ENCODE measurements at places on chromosomes 3 and 15. TPM values are rescaled to one million over a fixed set of nuclear protein-coding genes. Genes with fewer than 3 reads are reported as not detected.

- DNase-seq: no peak
Observed at GRCh38 chr15:91413142-91413541, 313.1 kb downstream of the SV2B start.

GOLGA8R gene
- total RNA-seq: 3.4 TPM

DNA sequence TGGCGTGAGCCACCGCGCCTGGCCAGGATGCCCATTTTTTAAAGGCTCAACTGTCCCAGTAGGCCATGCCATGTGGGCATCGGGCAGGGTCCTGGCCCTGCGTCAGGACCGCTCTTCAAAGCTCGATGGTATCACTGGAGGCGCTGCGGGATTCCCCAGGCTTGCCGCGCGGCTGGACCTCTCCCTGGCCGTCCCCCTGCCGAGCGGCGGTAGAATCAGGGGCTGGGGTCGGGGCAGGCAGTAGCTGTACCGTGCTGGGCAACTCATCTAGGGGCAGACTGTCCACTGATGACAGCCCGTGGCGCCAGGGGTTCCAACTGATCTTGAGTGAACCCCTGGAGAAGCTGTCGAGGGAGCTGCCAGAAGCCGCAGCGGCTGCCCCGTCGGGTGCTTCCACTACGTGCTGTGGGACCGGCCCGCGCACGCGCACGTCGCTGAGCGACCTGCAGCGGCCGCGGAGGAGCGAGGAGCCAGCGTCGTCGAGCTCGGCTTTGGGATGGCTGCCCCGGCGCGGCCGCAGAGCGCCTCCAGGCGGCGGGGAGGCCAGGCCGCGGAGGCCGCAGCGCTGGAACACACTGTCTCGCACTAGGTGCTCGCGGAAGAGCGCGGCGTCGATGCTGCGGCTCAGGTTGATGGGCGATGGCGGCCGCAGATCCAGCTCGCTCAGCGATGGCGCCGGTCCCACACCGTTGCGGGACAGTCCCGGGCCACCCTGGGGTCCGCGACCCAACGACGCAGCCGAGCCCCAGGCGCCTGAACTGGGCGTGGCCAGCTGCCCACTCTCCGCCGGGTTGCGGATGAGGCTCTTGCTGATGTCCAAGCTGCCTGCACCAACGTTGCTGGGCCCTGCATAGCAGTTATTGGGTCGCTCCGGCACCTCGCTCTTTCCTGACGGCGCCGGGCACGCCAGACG lies 5.8 kb downstream of the PRRT3 start:
- peak; percentile 96 for DNase-seq

MESP2 gene
- total RNA-seq: 0.32 TPM

SI gene
- total RNA-seq: 0.14 TPM

DNA sequence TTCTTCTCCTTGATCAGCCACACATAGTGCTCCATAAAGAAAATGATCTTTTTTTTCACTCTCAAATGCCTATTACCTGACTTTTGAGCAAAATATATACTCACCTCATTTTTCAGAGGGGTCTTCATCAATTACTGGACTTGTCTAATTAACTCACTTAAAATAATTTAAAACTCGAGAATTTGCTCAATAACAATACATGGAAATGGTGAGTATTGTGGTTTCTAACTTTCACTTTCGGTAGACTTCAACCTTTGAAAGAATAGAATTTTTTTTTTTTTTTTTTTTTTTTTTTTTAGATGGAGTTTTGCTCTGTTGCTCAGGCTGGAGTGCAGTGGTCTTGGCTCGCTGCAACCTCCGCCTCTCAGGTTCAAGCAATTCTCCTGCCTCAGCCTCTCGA lies 17.7 kb upstream of the EPHB1 start:
- no peak for DNase-seq

DNA sequence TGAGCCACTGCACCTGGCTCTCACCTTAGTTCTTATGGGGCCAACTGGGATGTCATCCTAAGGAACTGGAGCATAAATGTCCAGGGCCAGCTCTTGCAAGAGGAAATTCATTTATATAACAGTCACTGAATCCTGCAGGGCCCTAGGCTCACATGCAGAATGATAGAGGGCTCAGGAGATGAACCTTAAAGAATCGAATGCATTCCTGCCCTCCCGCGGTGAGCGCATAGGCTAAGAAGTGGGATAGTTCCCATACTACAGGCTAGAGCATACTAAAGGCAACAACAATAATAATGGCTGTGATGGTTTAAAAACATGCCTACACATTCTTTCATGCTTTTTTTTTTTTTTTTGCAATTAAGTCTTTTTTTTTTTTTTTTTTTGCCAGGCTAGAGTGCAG lies 17.1 kb upstream of the CSRNP1 start:
- no peak for DNase-seq

GRCh38 chr3:157027861-157028745 lies 131.8 kb downstream of the CCNL1 start:
- DNase-seq: no peak

ROPN1 gene
- total RNA-seq: not detected

GRCh38 chr15:39627451-39628143 lies 46.7 kb downstream of the THBS1 start:
- no peak for DNase-seq

DNA sequence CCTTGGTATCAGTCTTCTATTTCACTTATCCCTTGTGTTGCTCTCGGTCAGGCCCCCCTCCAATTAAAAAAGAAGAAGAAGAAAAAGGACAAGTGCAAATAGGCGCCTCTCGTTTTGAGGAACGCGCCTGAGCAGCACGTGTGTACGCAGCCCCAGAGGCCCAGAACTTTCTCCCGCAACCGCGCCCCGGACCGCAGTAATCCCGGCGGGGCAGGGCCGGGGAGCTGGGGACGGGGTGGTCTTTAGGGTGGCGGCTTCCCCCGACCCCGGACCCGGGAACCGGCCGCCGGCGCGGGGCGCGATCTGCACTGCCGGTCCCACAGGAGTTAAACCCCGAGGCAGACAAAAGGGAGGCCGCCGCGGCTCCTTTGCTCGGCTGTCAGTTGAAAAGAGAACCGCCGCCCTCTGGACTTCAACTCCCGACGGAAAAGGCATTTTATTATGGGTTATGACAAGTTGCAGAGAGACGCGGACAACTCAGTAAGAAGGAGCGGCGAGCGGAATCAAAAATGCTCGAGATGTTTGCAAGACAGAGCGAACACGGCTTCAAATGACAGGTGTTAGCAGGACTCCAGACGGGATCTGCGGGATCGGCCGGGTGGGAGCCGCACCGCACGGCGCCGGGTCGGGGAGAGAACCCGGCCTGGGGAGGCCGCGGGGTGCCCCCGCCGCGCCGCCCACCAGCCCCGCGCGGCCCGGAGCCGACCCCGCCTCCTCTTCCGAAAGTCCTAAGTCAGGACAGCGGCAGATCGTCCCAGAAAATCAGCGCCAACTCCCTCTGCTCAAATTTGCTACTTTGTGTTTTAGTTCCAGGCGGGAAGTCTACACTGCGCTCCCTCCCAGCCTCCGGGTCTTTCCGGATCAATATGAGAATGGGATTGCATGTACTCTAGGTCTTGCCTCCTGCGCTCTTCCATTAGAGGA lies 79.0 kb downstream of the NR2F2 start:
- DNase-seq: no peak

DNA sequence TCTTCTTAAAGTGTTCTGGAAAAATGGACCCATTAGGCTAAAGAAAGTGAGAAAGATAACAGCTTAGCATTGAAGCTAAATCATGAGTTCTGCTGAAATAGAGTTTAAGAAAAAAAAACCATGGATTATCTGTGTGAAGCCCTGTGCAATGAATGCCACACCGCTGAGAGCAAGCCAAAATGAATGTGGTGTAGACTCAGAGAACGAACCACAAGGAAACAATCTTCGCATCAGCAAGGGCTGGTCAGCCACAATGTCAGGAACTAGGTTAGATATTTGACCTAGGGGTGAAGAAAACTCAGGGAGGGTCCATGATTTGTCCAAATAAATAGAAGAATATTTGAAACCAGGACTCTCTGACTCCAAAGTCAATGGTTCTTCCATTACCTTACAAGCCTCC lies 91.4 kb upstream of the MEX3B start:
- no peak for DNase-seq

DNA sequence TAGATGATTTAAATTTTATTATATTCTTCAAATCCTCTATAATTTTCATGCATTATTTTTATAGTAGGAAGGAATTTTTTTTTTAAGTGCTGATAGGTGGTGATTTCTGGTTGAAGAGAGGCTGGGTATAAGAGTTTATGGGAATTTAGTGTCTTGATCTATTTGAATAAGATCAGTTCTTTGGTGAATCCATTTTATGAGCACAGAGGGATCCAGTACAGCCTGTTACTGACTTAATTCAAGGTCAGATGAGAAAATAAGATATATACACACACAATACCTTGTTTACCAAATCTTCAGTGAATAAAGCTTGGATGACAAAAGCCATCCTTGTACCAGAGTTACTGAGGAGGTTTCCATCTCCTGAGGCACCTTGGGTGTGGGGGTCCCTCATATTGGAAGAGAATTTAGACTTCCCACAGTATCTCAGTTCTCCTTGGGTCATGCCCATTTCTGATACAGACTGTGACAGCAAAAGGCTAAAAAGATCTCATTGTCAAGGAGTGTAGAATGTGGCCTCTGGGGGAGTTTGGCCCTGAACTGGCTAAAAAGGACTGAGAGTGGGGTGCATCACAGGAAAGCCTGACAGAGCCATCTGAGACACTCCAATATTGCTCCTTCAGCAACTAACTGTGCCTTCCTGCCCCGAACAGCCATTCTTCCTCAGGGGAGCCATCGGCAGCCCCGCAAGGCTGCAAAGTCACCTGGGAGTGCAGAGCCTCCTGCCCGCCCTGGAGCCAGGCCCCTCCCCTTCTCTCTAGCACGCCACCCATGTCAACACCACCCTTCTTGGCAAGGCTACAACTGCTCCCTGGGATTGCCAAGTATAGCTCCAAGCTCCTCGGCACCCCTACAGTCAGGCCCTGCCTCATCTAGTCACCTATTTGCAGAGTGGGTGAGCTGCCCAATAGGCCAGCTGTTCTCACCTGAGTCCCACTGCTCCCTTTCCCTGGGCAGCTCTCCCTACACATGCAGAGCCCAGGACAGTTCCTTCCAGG lies 43.1 kb upstream of the HACD2 start:
- no peak for DNase-seq

Data from posterior vena cava (tissue), 2 donors.